ENCODE measurements at places on chromosomes 11 and 22. TPM values are rescaled to one million over a fixed set of nuclear protein-coding genes. Genes with fewer than 3 reads are reported as not detected.

PIWIL4 gene
- 8.1 TPM for total RNA-seq

GDPD4 gene
- total RNA-seq: not detected

GAL3ST3 gene
- not detected for total RNA-seq

UBASH3B gene
- 2.1 TPM for total RNA-seq

EIF3D gene
- total RNA-seq: 304 TPM

PRG3 gene
- total RNA-seq: not detected

DKK3 gene
- 181 TPM for total RNA-seq

HBB gene
- total RNA-seq: 57.3 TPM

PES1 gene
- 41.3 TPM for total RNA-seq

MPPED1 gene
- not detected for total RNA-seq

DYNC2H1 gene
- 21.3 TPM for total RNA-seq

MGAT3 gene
- total RNA-seq: 1.4 TPM

TRIM51 gene
- total RNA-seq: not detected

OR51I1 gene
- 2.2 TPM for total RNA-seq

DDTL gene
- not detected for total RNA-seq

DBX1 gene
- total RNA-seq: not detected

DRICH1 gene
- total RNA-seq: not detected

DUSP18 gene
- 4.1 TPM for total RNA-seq

SCN4B gene
- 2.2 TPM for total RNA-seq

VSIG10L2 gene
- not detected for total RNA-seq

C11orf68 gene
- 36.3 TPM for total RNA-seq

MMP12 gene
- 1.8 TPM for total RNA-seq

ISX gene
- total RNA-seq: not detected

UCP3 gene
- total RNA-seq: 1.3 TPM

RIMBP3B gene
- total RNA-seq: not detected

HPS5 gene
- total RNA-seq: 28.3 TPM

APOA5 gene
- total RNA-seq: not detected

CSF2RB gene
- total RNA-seq: 4.5 TPM

KCNK4 gene
- not detected for total RNA-seq

RFPL3 gene
- not detected for total RNA-seq

PRR33 gene
- not detected for total RNA-seq

CNTF gene
- 1.6 TPM for total RNA-seq

OR52E2 gene
- total RNA-seq: not detected

SLC36A4 gene
- 16.4 TPM for total RNA-seq

HEPN1 gene
- total RNA-seq: not detected

TRIM22 gene
- total RNA-seq: 21.1 TPM

PATE4 gene
- not detected for total RNA-seq
